ENCODE measurements at places on chromosomes 5 and 9.

- DNase-seq, result no peak
These were observed 2075.3 kb upstream of the C9orf72 start for GRCh38 chr9:29648601-29649000.

GRCh38 chr9:72254901-72255545 is 105.8 kb downstream of the GDA start:
- peak; percentile 4 for DNase-seq

- peak; percentile 77 for DNase-seq
These were observed 6.7 kb upstream of the TMEM141 start for GRCh38 chr9:136784249-136784996.

DNA sequence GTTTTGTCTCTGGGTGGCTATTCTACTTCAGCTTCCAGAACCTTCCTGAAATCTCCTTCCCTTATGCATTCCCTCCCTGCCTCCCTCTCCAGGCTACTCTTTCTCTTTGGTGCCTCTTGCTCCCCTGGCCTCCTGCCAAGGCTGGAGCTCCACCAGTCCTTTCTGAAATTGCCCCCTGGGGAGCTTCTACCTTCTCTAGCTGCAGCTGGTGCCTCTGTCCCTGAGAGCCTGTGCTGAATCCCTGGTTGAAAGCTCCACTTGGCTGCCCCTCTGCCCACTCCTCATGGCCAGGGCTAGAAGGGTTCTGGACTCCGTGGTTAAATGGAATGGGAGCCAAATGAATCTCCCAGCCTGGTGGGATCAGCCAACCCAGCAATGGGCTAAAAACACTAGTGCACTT is 80.1 kb downstream of the COL15A1 start:
- DNase-seq, result peak; percentile 40

DNA sequence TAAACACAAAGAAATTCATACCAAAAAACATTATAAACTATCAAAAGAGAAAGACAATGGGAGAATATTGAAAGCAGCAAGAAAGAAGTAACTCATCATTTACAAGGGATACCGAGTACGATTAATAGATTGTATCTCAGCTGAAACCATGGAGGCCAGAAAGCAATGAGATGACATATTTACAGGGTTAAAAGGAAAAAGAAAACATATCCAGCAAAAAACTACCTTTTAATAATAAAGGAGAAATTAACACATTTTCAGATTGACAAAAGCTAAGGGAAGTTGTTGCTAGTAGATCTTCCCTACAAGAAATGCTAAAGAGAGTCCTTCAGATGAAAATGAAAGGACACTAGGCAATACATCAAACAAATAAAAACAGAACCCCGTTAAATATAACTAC is 364.8 kb upstream of the TNC start:
- no peak for DNase-seq

DNA sequence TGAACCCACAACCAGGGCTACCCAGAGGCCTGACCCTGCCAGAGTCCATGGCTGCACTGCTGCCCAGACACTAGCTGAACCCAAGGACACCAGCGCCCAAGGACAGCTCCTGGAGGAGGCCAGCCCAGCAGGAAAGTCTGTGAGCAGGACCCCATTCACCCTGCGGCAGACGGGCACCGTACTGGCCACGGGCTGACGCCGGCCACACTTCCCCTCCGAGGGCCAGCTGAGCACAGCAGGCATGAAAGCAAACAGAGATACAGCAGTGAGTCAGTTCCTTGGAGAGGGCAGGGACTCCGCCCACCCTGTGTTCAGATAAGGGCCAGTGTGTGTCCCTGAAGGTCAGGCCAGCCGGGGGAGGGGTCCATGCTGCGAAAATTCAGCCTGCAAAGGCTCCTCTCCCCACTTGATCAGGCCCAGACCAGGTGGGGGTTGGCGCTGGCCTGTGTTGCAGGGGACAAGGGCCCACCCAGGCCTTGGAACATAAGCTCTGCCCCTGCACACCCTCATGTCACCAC is 3.2 kb downstream of the RNF208 start:
- DNase-seq, result no peak

GRCh38 chr5:75113354-75114113 is 61.2 kb upstream of the GCNT4 start:
- DNase-seq, result no peak

DNA sequence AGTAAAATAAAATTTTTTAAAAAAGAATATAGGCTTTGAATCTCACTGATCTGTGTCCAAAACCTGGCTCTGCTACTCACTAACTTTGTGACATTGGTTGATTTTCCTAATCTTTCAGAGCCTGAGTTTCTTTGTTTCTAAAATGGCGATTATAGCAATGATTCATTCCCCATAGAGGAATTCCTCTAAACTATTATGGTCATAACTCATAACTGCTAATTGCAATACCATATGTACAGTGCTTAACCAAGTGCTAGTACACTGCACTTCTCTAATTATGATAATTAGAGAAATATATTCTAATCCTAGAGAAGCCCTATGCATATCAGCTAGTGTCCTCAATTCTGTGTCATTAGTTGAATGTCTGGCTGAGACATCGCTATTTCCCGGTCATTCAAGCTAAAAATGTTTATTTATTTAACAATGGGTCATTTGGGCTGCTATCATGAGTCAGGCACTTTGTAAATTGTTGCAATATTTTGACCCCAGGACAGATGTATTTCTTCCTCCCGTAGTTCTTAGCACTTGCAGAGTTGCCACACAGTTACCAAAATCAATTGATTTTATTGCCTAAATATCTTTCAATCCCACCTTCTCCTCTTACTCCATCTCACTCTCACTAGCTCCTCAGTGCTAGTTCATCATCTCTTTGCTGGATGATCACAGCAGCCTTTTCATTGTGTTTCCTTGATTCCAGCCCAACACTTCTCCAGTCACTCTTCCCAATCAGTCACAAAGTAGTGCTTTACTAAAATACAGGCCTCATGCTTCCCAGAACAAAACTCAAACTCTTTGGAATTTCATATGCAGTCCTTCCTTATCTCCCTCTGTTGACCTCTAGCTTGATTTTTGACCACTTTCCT is 200.9 kb upstream of the PAPPA start:
- DNase-seq, result no peak

DNA sequence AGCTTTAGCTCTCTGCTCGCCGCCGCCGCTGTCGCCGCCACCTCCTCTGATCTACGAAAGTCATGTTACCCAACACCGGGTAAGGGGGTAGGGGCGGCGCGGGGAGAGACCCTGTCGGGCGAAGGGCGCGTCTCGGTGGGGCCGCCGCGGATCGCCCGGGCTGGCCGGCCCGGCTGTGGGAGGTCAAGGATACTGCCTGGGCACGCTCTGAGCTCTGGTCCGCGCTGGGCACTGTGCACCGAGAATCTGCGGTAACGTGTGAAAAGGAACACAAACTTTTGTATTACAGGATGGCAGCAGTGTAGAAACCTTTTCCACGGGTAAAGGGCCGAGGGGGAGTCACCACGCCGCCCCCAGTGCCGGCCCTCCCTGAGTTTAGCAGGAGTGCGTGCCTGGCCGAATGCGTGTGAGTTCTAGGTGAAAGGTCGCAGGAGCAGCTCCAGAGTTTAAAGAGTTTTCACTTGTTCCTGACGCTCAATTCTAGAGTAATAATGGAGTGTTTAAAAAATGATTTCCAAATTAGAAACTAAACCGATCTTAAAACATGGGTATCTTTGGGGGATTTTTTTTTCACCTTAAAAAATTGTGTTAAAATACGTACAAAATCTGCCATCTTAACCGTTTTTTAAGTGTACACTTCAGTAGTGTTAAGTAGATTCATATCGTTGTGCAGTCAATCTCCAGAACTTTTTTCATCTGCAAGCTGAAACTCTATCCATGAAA is at the start of gene HSDL2:
Gene HSDL2, plus strand, starts transcription at position 7 of the 723 bp plus-strand sequence. Its CDS starts 56 bp downstream, at position 63.
- DNase-seq, result peak; percentile 38

GRCh38 chr5:73759771-73760170 is 133.8 kb downstream of the ARHGEF28 start:
- no peak for DNase-seq

DNA sequence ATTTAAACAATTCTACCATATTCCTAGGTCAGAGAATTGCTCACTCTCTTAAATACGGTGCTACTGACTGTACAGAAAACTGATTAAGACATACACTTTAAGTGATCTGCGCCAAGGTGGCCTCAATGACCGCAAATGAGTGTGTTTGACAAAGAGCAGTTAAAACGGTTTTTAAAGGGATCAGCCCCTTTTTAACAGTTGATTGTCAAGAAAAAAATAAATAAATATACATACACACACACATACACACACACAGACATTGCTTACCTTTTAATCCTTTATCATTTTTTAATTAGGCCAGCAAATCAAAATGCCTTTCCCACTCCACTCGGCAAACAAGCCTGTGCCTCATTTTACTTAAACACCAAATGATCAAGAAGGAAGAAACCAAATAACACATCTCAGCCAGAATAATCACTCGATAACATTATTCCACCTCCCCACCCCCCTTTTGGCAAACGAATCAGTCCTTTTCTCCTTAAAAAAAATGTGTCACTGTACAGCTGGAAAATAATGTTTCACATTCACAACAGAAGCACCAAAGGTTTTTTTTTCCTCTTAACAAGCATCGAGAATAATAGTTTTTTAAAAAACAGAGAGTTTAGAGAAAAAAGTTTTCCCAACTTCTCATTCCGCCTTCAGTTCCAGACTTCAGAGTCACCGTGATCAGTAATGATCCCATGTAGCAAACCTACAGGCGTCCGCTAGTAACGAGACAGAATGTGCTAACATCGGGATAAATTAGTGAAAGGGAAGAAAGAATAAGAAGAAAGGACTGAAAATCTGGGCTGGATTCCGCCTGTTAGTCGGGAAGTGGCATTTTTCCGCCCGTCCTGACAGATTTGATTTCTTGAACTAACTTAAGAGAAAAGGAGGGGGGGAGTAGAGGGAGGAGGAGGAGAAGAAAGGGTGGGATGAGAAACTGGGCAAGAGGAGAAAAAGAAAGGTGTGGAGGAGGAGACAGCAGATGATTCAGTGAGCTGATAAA is at the start of gene ZNF608:
Gene ZNF608, minus strand, starts transcription at position 712 of the 988 bp plus-strand sequence. CDS start 1,650 bp downstream, outside the sequence.
- DNase-seq, result peak; percentile 71

DNA sequence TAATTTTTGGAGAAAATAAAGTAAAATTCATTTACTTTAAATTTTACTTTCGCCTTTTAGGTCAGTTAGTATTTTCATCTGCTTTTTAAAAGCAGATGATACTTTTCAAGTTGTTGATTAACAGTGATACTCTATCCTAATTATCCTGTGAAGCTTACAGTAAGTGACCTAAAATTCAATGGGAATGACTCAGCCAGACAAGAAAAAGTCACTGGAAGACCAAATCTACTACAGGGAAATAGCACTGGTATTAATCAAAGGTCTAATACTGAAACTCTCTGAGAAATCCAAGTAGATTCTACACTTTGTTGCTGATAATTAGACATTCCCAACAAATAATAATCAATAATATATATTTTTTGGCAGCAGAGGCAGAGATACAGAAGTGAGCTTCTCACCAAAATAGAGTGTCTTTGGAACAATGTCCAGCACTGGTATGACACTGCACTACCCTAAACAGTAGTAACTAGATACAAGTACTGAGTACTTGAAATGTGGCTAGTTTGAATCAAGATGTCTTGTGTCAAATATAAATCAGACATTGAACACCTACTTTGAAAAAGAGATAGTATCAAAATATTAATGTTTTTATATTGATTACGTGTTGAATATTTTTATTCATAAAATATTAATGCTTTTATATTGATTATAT is 22.8 kb upstream of the ELL2 start:
- DNase-seq, result no peak

DNA sequence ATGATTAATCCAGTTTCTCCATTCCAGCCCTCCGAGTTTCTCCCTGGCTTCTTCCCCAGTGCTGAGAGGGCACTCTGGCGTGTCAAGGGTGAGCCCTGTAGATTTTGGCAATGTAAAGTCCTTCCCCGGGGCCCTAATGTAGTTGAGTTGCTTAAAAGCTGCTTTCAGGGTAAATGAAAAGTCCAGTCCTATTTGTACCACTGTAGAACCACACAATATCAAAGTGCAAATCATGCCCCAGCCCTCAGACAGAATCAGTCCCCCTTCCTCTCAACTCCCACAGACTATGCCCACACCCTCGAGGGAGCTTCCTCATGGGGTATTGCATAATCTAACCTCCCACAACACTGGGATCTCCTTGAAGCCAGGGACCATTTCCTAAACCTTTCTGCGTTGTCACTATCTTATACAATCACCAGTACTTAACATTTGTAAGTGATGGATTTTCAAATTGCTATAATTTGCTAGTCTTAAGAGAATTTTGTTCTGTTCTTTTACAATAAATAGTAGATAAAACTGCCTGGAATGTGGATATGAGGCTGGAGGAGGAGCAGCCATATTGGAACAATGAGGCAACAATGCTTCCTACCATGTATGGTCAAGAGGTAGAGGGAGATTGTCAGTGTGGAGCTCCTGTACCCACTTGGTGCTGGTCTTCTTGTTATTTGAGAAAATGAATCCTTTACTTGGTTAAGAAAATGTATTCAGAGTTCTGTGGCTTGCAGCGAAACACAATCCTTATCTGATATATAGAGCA is 34.4 kb downstream of the ZNF366 start:
- DNase-seq, result no peak

- no peak for DNase-seq
These were observed 84.5 kb upstream of the MAN2A1 start for GRCh38 chr5:109605207-109605730.

DNA sequence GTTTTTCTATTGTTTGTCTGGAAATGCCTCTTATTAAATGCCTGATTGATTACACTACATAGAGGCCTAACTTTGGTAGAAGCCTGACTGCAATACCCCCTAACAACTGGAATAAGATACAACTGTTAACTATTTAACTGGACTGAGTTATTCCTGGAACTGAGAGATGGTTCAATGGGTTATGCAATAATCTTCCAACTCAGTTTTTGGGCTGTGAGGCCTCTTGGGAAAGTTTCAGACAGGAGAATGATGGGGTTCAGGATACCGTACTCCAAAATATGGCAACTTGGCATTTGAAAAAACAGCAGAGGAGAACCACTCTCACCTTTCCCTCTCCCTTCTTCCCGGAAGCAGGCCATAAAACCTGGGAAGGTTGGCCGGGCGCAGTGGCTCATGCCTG is 19.2 kb upstream of the PCDH1 start:
- DNase-seq, result no peak

GRCh38 chr5:159040181-159040580 is 59.5 kb downstream of the EBF1 start:
- DNase-seq, result peak; percentile 77

GRCh38 chr5:64814073-64814472 is 45.3 kb downstream of the CWC27 start:
- no peak for DNase-seq

- DNase-seq, result no peak
These were observed 191.2 kb downstream of the ZNF462 start for GRCh38 chr9:107054146-107054545.

GRCh38 chr5:180642181-180642775 is 7.1 kb downstream of the FLT4 start:
- DNase-seq, result no peak

DNA sequence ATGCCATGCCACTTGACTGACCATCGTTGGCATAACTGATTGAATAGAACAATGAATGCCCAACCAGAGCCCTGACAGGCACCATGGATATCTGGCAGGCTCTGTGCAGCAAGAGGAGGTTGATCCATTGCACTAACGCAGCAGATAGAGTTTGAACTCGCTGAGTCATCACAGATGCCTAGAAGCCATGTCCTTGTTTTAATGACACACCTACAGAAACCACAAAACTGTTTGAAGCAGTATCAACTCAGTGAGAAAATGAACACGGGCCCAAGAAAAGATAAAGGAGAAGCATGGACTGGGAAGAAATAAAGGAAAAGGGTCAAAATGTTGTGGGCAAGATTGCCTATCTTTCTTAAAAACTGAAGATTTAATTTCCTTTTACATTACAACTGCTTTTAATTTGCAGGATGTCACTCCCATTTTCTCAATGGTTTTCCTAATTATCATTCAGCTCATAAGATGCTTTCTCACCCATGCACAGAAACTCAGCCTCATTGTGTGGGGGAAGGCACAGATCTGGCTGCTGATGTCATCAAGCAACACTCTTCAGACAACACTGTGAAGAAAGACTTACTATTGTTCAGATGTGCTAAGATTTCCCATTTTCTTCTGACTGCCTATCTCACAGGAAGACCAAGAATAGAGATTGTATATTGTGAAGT is 129.0 kb downstream of the PIK3R1 start:
- DNase-seq, result no peak

Measured in NAMALWA (cell line).